Endothelial cell of coronary artery (primary cell): ENCODE measurements at places on chromosomes 12 and 14. TPM values are rescaled to one million over a fixed set of nuclear protein-coding genes. Genes with fewer than 3 reads are reported as not detected.

Gene CIT
- 5.3 and 9.7 TPM in 2 replicates for total RNA-seq

Gene SPTB
- total RNA-seq, result under 0.01 TPM in 1 of 2 replicates, not detected in the other

Gene CRACR2A
- total RNA-seq, result 7.7 and 7.8 TPM in 2 replicates

Gene MYRFL
- under 0.01 and 0.09 TPM in 2 replicates for total RNA-seq

Gene SMIM41
- total RNA-seq, result under 0.01 TPM in 1 of 2 replicates, not detected in the other

Gene CMA1
- not detected in 2 replicates for total RNA-seq

Gene ALX1
- 0.09 and 0.81 TPM in 2 replicates for total RNA-seq

Gene AEBP2
- total RNA-seq, result 15.2 and 21.2 TPM in 2 replicates

Gene DPF3
- 6.0 and 18.5 TPM in 2 replicates for total RNA-seq

Gene PRR13
- 17.5 and 20.3 TPM in 2 replicates for total RNA-seq

Gene SLC8A3
- total RNA-seq, result 0.09 and 1.4 TPM in 2 replicates

Gene BATF
- total RNA-seq, result 0.66 TPM in 1 of 2 replicates, not detected in the other

Gene ACRBP
- total RNA-seq, result 0.27 and 0.28 TPM in 2 replicates

Gene CFAP251
- 1.1 and 2.7 TPM in 2 replicates for total RNA-seq

Gene GCN1
- total RNA-seq, result 89.7 and 127 TPM in 2 replicates
